HS-27A (cell line): ENCODE measurements at places on chromosomes 4 and X.

DNA sequence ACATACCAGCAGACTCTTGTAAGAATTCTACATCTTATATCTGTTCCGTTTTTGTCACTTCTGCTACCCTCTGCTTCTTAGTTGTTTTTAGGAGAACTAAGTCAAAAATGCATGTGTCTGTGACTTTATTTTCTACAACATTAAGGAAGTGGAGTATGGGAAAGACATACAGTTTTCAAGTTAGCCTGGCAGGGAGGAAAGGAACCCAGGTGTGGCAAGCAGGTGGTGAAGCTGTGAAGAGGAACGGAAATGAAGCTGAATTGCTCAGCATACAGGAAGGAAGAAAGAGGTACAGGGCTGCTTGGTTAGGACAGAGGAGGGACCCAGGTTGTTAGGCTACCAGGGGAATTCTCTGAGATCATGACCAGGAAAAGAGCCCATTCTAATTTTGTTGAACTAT lies 9.4 kb downstream of the GPRIN3 start:
- DNase-seq, result no peak

GRCh38 chr4:8647094-8647570 lies 54.6 kb downstream of the CPZ start:
- no peak for DNase-seq

DNA sequence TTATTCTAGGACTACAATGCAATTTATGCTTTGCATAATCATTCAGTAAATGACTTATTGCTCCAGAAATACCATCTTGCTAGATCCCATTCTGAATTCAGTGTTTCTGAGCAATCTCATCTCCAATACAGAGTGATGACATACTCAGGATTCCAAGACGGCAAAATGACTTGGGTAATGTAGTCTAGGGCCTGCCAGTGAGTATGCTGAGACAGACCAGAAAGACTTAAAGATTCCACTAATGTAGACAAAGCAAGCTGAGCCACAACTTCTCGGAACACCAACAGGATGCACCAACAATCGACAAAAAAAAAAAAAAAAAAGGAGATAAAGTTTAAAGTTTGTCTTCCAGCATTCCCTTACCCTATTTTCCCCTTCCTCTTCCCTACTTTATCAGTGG lies 919 bp upstream of the SEC24B start:
- peak; percentile 15 for DNase-seq

GRCh38 chr4:6359536-6360308 lies 90.1 kb downstream of the WFS1 start:
- DNase-seq, result no peak

DNA sequence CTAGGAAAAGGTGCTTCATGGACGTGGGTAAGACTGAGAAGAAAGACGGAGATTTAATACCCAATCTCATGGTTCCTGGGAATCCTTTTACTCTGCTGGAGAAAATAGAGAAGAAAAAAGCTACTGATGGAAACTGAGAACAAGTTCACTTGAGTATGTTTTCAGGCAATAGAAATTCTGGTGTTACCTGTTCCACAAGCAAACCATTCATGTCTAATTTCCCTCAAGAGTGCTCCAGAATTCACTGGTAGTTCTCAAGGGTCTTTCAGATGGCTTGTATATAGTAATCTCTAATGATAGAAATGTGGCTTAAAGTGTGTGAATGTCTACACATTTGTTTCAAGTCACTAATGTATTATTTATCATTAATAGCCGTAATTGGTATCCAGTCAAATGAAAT lies 22.5 kb downstream of the SETD7 start:
- no peak for DNase-seq

GRCh38 chr4:56698329-56698728 lies 17.2 kb upstream of the HOPX start:
- DNase-seq, result no peak

GRCh38 chr4:23135792-23136645 lies 443.3 kb downstream of the GBA3 start:
- peak; percentile 24 for DNase-seq

GRCh38 chr4:13656569-13657405 lies 29.3 kb upstream of the BOD1L1 start:
- no peak for DNase-seq

GRCh38 chrX:17635231-17635630 lies 102.1 kb upstream of the SCML1 start:
- DNase-seq, result no peak

GRCh38 chrX:250965-251364 lies 30.2 kb upstream of the PLCXD1 start:
- no peak for DNase-seq

DNA sequence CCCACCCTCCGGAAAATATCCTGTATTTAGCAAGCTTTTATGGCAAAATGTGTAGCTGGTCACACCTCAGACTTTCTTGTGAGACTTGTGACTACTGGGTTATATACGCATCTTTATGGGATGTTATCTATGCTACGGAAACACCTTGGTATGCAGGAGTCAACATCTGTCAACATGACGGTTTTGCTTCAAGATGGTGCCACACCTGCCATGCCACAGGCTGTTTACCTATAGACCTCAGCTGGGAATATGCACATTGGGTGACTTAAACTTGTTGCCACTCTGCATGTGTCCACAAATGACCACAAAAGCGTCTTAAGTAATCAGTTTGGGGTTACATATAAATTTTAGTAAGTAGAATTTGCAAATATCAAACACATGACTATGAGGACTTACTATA lies 192.3 kb upstream of the ATP6AP2 start:
- no peak for DNase-seq

GRCh38 chr4:24195991-24196736 lies 306.3 kb upstream of the PPARGC1A start:
- DNase-seq, result no peak

- no peak for DNase-seq
Observed at GRCh38 chr4:93710101-93710846, 118.3 kb upstream of the ATOH1 start.

- DNase-seq, result no peak
Observed at GRCh38 chr4:11628093-11628725, 199.5 kb upstream of the HS3ST1 start.

GRCh38 chr4:7377223-7377865 lies 57.4 kb downstream of the PSAPL1 start:
- DNase-seq, result no peak

DNA sequence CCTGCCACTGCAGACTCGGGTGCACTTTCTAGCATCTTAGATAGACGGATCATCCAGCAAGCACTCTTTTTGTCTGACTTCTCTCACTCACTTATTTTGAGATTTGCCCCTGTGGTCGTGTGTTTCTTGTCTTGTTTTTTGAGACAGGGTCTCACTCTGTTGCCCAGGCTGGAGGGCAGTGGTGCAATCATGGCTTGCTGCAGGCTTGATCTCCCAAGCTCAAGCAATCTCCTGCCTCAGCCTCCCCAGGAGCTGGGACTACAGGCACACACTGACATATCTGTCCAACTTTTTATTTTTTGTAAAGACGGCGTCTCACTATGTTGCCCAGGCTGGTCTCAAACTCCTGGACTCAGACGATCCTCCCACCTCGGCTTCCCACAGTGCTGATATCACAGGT lies 26.7 kb downstream of the FGFR3 start:
- DNase-seq, result no peak

DNA sequence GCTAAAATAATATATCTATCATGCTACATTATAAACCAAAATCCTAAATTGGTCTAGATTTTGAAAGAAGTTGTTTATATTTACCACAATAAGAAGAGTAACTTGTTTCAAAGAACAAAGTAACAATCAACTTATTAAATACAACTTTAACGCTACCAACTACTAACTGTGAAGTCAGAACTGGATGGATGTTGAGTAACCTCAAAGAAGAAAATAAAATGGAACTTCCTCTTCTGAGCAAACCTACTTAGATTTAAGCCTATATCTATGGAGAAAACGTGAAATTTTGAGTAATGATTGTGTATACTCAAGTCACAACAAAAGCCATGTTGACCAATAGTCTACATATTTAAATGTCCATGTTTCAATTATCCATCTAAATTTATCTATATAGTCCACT lies 25.7 kb downstream of the SH3RF1 start:
- no peak for DNase-seq

GRCh38 chrX:8179656-8180055 lies 8.6 kb upstream of the VCX2 start:
- no peak for DNase-seq

DNA sequence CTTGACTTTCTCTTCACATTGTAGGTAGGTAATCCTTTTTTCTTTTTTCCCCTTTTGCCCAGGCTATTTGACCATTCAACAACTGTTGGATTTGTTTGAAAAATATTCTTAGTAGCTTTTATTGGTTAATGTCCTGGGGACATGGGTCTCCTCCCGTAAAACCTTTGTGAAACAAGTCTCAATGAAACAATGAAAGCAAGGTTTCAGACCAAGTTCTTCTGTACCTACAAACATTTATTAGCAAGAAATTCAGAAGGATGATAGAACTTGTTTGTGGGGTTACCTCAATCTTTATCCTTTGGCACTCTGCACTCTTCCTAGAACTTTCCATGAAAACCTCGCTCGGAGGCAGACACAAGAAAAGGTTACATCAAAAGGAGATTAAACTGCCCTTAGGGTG lies 190.7 kb upstream of the ANK2 start:
- no peak for DNase-seq

DNA sequence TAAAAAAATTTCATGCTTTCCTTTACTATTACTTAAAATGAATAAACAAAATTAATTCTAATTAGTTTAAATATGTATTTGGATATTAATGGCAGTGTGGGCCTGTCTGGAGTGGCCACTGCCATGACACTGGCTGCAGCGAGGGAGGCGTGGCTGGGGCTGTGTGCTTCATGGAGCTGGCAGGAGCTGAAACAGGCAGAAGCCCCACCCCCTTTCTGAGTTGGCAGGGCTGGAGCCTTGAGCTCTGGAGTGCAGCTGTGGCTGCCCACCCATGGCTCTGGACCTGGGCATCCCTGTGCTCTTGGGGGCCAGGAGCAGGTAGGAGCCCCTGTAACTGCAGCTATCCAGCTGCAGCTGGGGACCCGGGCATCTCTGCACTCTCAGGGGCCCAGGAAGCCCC lies 8.2 kb upstream of the HSD17B11 start:
- no peak for DNase-seq

DNA sequence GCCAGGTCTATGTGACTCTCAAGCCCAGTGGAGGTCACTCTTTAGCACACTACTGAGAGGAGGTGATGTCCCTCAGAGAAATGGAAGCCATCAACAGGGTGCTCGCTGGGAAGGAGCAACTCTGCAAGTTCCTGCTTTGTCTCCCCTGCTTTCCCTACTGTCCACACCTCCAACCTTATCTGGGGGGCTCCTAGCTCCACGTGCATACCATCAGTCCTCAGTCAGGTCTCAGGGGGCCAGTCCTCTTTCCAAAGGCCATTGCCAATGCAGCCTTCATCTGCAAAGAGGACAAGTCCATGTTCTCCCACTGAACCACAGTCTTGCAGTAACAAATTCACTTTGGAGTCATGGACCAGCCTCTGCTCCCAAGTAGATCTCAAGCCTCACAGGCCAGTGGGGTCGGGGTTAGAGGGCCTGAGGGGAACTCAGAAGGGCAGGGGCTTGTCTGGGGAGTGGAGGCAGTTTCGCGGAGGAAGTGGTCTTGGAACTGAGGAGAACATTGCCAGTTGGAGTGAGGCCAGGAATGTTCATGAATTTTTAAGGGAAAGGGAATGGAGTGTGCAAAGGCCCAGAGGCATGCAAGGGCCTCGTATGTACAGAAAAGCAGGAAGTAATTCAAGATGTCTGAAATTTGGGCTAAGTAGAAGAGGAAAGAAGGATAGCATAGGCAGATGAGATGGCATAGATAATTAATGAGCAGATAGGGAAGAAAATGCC lies 8.9 kb downstream of the RTL5 start:
- DNase-seq, result no peak

- no peak for DNase-seq
Observed at GRCh38 chr4:153185331-153185852, 18.9 kb upstream of the TRIM2 start.

DNA sequence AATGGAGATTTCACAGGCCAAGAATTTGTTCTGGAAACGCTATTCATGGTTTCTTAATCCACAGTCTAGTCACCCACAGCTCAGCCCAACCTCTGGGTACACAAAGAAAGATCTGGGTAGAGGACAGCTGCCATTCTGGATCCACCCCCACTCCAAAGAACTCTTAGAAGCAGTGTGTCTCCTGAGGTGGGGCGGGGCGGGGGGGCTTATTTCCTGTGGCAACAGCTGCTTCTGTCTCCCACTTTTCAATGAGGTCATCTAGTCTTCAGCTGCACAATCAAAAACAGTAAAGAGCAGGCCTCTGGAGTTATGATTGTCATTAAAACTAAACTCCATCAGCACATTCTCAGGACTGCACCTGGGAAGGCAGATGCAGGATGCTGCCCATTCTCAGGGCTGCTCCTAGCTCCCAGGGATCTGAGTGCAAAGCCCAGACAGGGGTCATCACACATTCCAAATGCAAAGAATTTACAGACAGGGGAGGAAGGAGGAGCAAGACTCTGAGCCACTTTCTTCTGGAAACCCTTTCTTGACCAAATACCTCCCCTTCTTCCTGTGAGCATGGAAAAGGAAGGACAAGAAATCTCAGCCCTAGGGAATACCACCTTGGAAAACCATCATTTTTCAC lies 207.3 kb downstream of the HS6ST2 start:
- no peak for DNase-seq

DNA sequence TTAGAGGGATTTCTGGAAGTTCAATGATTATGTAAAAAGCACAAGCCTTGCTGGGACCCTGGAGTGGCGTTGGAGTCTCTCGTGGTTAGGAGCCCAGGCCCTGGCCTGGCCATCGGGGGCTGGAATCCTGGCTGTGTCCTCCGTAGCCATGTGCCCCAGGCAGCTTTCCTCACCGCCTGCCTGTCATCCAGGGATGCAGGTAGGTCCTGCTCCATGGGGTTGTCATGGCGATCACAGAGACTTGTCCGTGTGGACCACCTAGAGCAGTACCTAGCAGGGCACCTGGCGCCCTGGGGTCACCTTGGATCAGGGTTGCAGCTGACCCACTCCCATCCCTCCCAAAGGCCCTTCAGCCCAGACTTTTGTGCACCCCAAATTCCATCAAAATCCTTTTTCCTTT lies 30.2 kb upstream of the WFS1 start:
- no peak for DNase-seq

DNA sequence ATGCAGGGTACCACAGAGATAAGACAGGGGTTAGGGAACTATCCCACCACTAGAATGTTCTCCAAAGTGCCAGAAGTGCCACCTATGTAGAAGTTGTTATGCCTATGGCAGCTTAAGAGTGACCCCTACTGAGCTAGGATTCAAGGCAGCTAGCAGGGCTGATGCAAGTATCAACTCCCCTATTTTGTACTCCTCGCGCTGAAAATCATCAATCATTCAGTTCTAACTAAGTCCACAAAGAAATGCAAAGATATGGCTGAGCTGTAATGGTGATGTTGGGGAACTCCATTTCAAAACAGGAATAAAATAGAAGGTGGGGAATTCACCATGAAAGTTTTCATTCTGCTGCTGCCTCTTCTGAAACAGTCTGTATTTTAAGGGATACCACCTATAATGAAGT lies 13.8 kb downstream of the ACSL4 start:
- DNase-seq, result no peak
